ENCODE measurements at places on chromosomes 4 and X.

DNA sequence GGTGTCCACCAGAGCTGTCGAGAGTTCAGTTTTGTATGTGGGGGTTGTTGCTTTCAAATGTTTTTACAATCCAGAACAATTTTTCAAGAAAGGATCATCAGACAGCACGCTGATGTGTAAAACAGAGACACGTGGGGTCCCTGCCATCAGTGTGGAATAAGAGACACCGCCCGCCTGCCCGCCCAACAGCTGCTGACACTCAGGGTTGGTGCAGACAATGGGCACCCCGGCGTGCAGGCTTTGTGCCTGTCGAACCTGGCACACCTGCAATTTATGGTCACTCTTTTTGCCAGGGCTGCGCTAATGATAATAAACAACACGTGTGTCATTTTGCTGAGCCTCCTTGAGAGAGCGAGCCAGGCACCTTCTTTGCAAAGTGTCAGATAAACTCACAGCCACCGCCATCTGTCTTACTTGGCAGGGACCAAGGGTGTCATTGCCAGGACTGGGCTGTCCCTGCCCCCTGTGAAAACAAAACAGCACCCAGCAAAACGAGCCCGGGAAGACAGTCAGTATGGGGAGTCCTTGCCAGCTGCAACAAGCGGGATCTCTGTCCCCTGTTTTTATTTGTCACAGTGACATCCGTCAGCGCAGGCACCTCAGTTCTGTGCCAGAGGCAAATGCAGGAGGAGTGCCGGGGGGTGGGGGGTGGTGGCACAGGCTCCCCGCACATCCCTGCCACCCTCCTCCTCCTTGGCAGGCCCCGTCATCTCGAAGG is 69.1 kb downstream of the PSAPL1 start:
- DNase-seq, result no peak

DNA sequence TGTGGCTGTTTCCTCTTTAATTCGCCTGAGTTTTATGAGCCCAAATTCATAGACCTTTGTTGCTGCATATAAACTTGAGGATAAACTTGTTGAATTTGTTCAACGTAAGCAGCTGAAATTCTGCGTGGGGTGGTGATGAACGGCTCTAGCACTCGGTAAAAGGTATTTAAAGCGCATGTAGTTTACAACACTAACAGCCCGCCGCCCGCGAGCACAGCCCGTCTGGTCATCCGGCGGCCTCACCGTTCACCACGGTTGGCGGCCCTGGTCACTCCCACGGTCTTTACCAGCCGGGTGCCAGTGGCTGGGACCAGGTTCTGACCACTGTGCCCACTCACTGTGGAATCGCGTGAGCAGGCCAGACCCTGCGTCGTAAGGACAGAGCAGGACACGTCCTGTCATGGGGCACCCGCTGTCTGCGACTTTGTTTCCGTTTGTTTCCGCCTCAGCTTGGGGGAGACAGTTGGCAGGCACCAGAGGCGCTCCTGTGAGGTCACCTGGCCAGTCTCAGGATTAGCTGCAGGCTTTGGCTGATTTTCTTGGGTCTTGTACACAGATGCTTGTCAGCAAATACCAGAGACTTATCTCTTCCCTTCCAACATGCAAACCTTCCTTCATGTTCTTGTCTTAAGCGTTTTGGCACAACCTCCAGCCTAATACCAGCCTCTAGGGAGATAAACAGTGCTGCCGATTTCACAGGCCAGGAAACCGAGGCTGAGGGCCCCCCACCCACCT is 36.8 kb upstream of the SPON2 start:
- DNase-seq, result peak; percentile 63

DNA sequence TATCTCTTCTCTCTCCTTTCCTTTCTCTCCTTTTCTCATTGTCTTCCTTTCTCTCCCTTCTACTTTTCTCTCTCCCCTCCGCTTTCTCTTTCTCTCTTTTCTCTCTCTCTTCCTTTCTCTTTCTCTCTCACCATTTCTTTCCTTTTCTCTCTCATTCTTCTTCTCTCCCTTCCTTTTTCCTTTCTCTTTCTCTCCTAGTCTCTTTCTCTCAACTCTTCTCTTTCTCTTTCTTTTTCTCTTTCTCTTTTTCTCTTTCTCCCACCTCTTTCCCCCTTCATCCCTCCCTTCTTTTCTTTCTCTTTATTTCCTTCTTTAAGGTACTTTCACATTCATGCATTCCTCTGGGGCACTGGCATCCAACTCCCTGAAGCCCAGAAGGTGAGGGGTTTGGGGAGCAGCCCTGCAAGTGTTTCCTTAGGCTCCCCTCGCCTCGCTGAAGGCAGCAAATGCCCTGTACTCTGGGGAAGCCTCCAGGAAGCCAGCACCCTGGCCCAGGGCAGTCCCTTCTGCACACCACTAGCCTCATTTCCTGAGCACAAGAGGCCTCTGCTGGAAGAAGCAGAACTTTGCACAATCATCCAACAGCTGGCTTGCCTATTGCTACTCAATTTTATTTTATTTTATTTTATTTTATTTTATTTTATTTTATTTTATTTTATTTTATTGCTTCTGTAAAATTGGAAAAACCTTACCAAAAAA is 124.2 kb downstream of the NFKB1 start:
- peak; percentile 51 for DNase-seq

GRCh38 chr4:83010111-83010521 is 507 bp downstream of the LIN54 start:
- no peak for DNase-seq

DNA sequence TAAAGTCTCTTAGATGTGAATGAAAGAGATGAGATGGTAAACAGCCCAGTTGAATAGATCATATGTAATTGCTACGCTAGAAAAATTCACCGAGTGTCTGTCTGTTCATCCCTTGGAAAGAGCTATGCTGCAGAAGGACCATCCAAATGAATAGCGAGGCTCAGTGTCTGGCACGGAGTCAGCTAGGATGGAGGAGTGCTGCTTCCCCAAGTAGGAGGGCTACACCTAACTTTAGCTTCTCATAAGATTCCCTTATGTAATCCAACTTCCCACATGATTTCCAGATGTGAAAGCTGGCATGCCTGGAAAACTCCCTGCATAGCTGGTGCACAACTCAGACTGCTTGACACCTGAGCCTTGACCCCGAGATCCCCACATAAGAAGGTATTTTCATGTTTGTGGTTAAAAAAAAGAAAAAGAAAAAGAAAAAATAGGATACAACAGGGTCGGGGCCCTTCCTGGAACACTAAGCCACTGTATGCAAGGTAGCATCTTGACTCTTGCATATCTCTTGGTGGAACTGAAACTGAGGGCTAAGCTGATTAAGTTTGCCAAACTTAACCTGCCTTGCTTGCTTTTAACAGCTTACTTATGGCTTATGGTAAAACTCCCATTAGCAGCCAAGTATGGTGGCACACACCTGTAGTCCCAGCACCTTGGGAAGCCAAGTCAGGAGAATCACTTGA is 82.3 kb downstream of the FREM3 start:
- DNase-seq, result no peak

- DNase-seq, result no peak
Observed at GRCh38 chr4:101239665-101240064, 107.7 kb downstream of the PPP3CA start.

GRCh38 chr4:8267077-8267476 is 2.5 kb upstream of the HTRA3 start:
- DNase-seq, result peak; percentile 94

DNA sequence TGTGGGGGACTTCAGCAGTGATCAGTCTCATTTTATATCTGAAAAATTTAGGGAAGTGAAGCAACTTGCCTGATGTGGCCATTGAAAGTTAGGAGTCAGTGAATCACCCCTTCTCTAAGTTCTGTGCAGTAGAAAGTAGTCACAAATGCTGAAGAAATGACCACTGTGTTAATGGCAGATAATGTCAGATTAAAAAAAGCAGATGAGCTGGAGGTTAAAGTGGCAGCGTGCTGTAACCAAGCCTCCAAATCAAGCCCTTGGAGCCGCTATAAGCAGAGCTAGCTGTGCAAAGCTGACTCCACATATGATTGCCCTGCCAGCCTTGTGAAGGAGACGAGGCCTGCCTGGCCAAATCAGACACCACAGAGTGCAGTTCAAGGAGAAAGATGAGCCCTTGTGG is 39.2 kb upstream of the PDE5A start:
- DNase-seq, result no peak

GRCh38 chr4:130563185-130563888 is 1467.4 kb downstream of the C4orf33 start:
- DNase-seq, result peak; percentile 18

DNA sequence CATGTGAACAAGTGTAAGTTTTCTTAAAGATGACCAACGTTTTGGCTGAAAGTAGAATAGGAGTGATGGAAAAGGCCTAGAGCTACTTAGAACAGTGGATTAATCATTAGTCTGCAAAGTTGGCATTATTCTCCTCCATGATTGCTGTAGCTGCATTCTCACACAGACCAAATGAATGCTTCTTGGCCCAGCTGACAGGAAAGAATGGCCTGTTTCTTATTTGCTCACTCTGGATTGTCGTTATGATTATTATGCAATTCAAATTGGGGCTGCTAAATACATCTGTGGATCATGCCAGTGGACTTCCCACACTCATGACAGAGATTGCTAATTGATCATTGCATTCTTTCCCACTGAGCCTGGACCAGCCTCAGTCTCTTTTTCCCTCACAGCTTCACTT is 285.0 kb downstream of the STIM2 start:
- DNase-seq, result no peak

DNA sequence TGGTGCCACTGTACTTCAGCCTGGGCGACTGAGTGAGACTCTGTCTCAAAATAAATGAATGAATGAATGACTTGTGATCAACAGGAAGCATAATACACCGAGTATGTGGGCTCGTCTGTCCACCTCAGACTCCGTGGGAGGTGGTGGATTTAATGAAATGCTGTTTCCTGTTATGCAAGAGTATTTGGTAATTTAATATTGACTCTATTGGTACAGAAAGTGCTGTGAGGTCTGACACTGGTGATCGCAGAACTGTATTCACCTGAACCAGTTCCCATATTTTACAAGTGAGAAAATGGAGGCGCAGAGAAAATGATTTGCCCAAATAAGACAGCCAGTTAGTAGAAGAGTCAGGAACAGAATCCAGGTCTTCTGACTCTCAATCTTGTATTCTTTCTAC is 423.3 kb downstream of the RAPGEF2 start:
- DNase-seq, result no peak

DNA sequence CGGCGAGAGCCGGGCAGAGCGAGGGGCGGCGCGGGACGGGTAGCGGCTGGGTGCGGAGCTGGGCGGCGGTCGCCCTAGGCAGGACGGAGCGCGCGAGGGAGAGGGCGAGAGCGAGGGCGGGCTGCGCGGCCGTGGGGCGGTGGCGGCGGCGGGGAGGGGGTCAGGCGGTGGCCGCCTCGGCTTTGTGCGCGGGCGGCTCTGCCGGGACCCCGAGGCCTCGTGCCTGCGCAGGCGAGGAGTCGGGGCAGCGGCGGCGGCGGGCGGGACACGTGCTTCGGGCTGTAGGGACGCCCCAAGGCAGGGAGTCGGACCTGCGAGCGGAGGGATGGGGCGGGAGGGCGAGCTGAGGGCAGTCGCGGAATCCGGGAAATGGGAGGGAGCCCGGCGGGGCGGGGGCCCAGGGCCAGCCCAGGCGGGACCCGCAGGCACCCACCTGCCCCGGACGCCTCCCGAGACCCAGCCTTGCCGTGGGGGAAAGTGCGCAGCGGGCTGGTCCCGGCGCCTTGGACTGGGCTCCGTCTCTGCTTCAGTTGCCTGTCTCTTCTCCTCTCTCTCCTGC is 465 bp downstream of the BMPR1B start:
- DNase-seq, result peak; percentile 85

DNA sequence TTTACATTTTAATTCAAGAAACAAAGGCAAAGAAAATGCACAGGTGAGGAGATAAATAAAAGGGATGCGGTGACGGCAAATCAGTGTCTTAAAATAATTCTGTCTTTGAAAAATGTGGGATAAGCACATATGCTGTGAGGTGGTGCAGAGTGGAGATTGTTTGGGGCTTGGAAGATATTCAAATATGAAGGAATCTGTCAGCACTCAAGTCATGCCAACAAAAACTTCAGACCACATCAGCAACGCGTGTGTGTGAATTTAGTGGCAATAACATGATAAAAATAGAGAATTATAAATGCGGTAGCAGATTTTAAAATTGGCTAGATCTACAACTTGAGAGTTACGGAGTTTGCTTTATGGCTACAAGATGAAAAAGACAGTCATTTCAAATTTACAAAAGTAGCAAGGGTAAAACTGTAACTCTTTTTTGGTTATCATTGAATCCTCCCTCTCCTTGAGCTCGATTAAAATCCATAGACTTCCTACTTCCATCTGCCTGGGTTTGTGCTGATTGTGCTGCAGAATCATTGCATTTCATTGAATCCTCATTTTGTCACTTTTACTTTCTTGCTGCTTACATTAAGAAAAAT is 71.5 kb upstream of the VCX2 start:
- no peak for DNase-seq

- no peak for DNase-seq
Observed at GRCh38 chr4:182649698-182650477, 267.3 kb downstream of the DCTD start.

DNA sequence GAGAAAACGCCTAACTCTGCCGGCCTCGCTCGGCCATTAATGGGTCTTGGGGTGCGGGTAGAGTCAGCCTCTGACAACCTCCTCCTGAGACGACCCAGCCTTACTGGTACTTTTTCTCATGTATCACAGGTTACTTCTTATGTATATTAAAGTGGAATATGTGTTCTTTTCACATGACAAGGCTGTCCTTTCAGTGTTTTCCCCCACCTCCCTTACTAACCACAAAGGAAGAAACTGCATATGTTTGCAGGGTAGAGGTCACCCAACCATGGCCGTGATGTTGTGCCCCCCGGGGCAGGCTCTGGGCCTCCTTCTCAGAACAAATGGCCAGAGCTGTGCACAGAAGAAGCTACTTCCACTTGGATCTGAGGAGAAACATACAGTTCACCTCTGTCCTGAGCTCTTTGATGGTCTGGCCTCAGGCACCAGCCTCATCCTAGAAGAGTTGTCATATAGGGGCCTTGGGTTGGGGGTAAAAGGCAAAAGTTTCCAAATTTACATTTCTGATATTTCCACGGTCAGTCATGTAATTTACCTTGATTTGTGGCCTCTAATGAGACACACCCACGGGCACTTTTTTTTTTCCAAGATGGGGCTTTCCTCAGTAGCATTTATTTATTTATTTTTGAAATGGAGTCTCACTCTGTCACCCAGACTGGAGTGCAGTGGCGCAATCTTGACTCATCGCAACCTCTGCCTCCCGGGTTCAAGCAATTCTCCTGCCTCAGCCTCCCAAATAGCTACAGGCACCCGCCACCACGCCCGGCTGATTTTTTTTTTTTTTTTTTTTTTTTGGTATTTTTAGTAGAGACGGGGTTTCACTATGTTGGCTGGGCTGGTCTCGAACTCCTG is 1.9 kb downstream of the SOWAHD start:
- DNase-seq, result no peak

DNA sequence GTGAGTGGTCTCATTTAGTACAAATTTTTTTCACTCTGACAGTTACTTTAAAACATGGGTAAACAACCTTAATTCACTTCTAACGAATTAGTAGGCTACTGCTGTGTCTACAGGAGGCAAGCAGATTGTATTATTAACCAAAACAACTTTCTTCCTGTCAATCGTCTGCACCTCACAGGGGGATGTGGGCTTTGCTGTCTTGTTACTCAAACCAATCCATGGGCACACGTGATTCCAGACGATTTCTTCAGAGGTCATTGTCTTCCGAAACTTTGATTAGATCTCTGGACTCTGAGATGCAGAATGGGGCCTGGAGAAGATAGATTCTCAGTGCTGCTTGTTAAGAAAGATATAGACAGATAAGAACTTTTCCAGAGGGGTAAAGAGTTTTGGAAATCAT is 327.8 kb downstream of the DHX15 start:
- peak; percentile 16 for DNase-seq

- DNase-seq, result no peak
Observed at GRCh38 chrX:151870602-151871001, 42.1 kb upstream of the MAGEA4 start.

Data from H7 (cell line).